AML-193 (cell line): ENCODE measurements at places on chromosomes 16 and 17.

- DNase-seq: peak; percentile 72
These were observed 26.6 kb downstream of the MRC2 start for GRCh38 chr17:62653826-62654761.

GRCh38 chr17:21292867-21293830 is 8.6 kb downstream of the MAP2K3 start:
- DNase-seq: no peak

DNA sequence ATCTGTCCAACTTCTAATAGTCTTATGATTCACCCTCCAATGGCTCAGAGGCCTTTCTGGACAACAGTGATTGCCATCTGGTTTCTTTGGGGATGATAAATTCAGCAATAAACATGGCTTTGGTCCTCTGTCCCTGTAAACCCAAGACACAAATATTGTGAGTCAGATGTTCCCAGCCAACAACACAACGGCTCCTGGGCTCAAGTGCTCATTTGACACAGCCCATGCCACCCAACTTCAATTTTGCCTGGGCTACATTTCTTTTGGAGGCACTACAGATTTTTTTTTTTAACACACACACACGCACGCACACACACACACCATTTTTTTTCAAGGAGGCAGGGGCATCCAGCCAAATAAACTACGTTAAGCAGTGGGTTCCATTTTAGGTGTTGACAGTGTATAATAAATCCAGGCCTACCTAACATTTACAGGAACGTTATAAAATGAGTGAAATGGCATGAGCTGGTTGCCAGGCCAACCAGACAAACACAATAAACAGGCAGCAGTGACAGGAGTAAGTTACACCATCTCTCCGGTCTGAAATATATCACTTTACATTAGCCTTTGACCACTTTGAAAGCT is 939.9 kb upstream of the SOX9 start:
- no peak for DNase-seq

DNA sequence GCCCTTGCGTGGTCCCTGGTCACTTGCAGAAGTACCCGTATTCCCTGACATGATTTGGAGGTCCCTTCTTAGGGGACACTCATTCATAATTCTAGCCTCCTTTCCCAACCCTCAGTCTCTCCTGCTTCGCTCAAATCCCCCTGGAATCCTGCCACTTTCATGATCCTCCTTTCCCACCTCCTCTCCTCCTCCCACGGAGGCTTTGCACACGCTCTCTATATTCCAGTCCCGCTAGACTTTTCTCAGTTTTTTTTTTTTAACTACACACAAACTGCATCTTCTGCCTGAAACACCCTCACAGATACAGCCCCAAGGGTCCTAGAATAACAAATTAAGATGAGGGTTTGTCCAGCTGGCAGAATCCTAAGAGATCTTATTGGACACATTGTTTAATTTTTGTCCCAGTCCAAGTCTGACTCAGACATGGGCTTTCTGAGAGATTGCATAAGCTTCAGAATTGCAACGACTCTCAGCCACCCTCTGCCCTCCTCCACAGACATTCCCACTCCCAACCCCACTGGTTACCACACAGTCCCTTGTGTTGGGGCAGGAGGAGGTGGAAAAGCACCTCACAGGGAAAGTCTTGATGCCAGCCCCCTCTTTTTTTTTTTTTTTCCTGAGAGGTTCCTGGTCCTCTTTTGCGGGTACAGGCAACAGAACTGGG is 739.5 kb upstream of the EEF2KMT start:
- no peak for DNase-seq

DNA sequence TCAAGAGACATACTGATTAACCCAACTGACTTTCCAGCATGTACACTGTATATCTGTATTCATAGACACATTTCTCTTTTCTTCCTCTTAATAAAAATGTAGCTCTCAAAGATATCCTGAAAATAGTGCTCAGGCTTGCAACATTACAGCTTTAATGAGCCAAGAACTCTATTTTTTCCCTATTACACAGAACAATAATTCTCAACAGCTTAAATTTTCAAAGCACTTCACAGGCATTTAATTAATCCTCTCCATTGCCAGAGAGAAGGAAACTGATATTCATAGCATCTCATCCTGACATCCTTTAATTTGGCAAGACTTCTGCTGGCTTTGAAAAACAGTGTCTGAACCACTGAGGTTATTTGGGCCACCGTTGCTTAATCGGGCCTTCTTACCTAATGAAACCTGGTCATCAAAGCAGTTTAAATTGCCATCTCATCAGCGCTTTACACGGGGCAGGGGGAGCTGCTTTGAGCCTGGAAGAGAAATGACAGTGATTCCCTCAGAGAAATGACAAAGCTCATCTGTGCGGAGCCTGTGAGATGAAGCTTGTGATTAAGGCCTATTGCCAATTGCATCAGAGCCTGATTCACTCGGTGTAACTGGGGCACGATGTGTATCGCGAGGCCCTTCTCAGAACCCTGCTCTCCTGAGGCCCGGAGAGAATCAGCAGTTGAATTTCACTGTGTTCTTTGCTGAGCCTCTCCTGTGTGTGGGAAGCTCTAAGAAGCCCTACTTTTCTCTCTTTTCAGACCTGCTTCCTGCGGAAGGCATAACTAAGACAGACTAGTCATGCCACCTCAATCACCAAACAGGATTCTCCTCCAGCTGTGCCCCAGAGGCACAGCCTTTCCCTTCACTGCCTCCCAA is 8.5 kb upstream of the SIAH1 start:
- DNase-seq: no peak

DNA sequence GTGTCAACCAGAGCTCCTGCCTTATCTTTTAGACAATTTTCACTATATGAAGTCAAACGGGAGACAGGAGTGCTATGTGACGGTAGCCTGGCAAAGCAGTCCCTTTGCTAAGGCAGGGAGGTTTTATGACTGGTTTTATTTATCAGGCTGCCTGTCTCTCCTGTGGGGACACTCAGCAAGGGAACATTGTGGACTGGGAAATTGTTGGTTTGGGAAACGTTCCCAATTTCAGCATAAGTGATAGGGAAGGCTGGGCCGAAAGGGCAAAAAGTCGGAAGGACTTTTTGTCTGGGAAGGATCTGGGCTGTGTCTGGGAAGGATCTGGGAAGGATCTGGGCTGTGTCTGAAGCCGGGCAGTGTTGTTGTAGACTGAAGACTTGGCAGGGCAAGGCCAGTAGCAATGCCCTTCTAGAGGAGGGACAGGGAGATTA is 211.2 kb downstream of the PARN start:
- DNase-seq: no peak

GRCh38 chr17:10050597-10051101 is 145.6 kb upstream of the RCVRN start:
- DNase-seq: peak; percentile 62

- DNase-seq: no peak
These were observed at the start of gene PRAC1 for GRCh38 chr17:48722201-48722907. TSS of gene PRAC1 (minus strand) at chr17:48722518. CDS start at chr17:48722392, 126 bp downstream.

- DNase-seq: no peak
These were observed 13.8 kb upstream of the CTCF start for GRCh38 chr16:67548265-67549126.

DNA sequence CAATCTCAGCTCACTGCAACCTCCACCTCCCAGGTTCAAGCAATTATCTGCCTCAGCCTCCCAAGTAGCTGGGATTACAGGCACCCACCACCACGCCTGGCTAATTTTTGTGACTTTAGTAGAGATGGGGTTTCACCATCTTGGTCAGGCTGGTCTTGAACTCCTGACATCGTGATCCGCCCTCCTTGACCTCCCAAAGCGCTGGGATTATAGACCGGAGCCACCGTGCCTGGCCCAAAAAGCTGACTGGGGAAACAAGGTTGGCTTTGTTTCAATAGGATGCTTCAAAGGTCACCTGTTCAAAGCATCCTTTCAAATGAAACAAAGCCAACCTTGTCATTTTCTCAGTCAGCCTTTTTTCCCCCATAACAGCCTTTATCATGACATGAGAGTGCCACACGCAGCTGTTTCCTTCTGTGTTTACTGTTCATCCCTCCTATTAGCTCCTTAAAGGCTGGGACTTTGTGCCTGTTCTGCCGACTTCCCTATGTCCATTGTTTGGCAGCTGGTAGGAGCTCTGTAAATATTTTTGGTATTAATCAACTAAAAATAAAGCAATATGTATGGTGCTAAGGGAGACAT is 51.1 kb downstream of the ADAMTS18 start:
- DNase-seq: no peak

- DNase-seq: no peak
These were observed 15.4 kb downstream of the ARL2BP start for GRCh38 chr16:57260294-57260929.

DNA sequence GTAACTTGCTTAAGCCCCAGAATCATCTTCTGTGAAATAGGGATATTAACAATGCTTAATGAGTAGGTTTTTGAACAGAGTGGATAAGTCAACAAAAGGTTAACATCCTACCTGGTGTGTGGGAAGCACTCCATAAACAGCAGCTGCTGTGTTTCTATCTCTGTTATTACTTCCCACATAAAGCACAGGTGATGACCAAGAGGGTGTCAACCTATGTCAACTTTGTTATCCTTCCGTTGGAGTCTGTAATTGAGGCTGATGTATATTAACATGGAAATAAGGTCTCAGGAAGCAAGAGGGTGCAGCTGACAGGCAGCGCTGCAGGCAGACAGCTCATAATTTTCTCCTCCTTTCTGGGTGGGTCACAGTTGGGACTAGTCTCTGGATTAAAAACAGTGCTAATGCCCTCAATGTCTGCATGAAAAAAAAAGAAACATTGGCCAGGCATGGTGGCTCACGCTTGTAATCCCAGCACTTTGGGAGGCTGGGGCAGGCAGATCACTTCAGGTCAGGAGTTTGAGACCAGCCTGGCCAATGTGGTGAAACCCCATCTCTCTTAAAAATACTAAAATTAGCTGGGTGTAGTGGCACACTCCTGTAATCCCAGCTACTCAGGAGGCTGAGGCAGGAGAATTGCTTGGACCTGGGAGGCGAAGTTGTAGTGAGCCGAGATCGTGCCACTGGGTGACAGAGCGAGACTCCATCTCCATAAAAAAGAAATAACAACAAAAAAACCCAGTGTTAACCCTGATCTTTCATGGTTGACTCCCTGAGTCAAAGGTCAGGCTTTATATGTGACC is 269.6 kb downstream of the SNX29 start:
- DNase-seq: no peak
